ENCODE measurements at places on chromosomes 3 and 15.

- no peak for DNase-seq
Observed at GRCh38 chr3:127964053-127964452, 49.0 kb downstream of the KBTBD12 start.

- DNase-seq = no peak
Observed at GRCh38 chr3:45997942-45998341, 2.3 kb upstream of the FYCO1 start.

DNA sequence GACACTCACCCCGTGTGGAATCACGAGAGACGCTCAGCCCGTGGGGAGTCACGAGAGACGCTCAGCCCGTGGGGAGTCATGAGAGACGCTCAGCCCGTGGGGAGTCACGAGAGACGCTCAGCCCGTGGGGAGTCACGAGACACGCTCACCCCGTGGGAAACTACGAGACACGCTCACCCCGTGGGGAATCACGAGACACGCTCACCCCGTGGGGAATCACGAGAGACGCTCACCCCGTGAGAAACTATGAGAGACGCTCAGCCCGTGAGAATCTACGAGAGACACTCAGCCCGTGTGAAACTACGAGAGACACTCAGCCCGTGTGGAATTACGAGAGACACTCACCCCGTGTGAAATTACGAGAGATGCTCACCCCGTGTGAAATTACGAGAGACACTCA lies 49.8 kb downstream of the ADAMTS17 start:
- DNase-seq = no peak

- no peak for DNase-seq
Observed at GRCh38 chr15:90638201-90638691, 78.9 kb upstream of the BLM start.

DNA sequence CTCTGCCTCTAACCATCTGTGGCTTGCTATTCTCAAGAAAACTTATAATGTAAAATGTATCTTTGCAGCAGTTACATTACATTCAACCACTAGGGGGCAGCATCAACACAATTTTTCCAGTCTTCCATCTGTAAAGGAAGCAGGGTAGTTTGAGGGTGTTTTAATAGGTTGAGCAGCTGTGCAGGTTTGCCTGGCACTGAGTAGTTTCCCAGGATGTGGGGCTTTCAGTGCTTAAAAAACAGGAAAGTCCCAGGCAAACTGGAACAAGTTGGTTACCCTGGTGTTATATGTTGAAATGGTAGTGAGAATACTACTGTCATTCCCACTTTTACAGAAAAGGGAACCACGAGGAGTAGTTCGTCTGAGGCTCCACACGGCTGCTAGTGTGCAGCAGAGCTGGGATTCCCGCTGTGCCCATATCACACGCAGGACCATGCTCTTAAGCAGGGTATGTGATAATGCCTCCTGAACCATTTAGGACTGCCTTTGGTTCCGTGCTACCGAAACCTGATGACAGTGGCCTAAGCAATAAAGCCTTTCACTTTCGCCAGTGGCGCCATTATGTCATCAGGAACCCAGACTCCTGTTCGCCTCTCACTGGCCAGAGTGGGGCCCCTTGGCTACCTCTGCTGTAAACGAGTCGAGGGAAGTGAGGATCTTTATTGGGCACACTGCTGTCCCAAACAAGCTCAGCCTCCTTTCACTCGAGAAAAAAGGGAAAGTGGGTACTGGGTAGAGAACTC lies 64.7 kb upstream of the ZBTB38 start:
- DNase-seq = no peak

DNA sequence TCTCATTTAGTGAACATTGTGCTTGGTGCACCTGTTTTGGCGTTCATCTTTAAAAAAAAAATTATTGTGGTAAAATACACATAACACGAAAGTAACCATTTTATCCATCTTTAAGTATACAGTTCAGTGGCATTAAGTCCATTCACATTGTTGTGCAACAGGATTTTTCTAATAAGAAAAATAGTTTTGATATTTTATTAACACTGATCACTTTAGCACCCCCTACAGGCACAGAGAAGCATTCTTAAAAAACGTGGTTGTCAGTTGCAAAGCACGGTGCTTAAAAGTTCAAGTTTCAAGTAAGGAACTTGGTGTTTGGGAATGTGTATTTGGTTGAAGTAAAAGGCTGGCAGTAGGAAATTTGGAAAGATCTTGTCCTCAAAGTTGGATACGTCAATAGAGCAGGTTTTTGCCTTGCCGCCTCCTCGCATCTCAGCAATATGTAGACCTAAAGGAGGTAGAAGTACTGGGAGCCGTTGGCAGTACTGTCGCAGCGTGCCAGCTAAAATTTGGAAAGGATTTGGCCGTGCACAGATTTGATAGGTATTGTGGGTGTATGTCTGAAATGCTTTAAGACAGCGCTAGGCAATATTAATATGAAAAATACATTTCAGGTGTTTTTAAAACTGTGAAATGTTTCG lies 110.4 kb downstream of the LRRC28 start:
- DNase-seq = no peak

DNA sequence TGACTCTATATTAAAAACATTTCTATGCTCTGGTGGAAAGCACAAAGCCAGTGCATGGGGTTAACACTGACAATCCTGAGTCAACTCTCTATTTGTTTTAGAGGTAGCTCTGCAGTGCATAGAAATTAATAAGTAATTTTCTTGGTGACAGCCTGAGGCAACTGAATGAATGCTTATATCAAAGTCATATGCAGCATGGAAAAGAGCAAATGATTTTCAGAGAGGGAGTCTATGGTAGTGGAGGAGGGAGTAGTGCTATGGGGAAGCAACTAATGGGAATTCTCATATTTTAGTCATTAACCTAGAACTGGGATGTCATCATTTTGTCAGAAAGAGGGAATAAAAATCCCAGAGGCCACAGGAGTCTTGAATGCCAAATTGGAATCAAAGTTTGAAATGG lies 99.1 kb downstream of the CLSTN2 start:
- no peak for DNase-seq

DNA sequence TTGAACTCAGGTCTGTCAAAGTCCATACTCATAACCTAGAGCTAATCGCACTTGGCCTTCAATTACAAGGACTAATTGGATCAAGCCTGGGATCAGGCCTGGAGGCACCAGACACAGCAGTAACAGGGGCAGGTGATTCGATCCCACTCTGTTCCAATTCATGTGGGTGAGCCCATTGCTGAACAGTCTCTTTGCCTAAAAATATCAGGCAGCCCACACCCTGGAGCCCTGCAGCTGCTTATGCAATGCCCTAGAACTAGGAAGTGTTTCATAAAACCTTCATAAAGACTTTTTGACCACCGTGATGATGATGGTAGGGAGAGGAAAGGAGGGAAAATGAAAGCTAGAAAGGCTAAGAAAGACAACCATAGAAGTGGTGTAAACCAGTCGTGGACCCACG lies 47.8 kb upstream of the NEO1 start:
- no peak for DNase-seq

- DNase-seq = no peak
Observed at GRCh38 chr3:135448520-135448919, 517.0 kb upstream of the PPP2R3A start.
